ENCODE measurements at places on chromosomes 16 and 17.

DNA sequence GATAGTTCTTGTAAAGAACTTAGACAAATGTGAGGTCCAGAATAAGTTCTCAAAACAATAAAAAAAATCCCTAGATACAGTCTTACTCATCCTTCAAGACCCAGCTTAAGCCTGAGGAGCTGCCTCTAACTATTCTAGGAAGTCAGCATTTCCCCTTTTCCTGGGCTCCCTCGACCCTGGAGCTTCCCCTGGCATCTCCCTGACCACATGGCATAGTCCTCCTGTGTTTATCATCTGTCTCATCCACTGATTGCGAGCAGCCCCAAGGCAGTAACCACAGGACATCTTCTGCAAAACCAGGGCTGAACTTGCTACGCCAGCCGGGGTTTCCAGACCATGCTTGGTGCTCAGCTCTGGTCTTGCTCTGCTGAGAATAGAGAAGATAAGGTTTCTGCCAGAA lies 36.7 kb upstream of the NLRP1 start:
- no peak for DNase-seq

- DNase-seq: no peak
Measured at GRCh38 chr17:8867361-8867981, at the start of gene PIK3R6. PIK3R6 (minus strand) TSS chr17:8867674; CDS start chr17:8849794, 17,880 bp downstream.

GRCh38 chr16:10856042-10856441 lies 21.0 kb upstream of the CIITA start:
- DNase-seq: no peak

DNA sequence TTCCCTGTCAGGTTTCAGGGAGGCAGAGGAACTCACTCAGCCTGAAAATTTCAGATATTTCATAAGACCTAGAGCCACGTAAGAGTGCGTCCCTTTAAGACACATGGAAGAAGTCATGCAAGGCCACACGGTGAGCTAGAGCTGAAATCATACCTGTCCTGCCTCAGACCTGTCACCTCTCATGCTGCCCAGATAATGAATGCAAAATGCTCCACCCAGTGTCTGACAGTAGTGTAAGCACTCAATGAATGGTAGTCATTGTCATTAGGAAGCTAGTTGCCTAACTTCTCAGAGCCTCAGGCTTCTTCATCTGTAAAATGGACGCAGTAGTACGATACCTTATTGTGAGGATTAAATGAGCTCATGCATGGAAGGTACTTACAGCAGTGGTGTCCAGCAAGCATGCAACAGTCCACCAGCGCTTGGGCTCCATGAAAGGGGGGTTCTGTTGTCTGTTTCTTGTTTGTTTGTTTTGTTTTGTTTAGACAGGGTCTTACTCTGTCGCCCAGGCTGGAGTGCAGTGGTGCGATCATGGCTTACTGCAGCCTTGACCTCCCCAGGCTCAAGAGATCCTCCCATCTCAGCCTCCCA lies 60.7 kb downstream of the WSB1 start:
- peak; percentile 45 for DNase-seq

DNA sequence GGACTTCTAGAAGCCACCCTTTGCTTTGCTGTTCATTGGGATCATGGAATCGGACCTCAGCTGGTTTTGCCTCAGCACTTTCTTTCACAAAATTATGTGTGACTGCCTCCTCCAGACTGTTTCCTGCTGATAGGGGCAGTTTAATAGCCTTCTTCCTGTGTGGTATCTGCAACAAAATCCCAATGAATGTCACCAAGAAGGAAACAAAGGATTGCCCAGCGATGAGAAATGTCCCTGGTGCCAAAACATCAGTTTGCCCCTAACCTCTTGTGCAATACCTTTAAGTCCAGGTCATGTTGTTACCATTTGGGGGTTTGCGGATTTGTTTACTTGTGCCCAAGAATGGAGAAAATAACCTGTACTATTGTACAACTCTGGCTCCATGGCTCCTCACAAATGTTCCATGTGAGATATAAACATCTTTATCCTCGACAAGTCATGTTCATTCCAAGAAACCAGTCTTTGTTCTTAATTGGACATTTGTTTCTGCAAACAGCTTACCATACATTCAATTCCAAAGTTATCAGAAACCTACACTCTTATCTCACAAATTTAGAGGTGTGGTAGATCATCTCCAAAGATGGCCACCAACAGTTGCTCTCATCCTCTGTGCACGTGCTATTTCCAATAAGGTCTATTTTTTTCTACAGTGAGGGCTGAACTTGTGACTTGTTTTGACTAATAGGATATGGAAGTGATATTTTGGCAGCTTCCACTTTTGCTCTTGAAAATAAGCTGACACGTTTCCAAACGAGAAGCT lies 14.8 kb downstream of the TAC4 start:
- DNase-seq: peak; percentile 82

GRCh38 chr16:55391760-55392375 lies 67.9 kb downstream of the IRX6 start:
- no peak for DNase-seq

DNA sequence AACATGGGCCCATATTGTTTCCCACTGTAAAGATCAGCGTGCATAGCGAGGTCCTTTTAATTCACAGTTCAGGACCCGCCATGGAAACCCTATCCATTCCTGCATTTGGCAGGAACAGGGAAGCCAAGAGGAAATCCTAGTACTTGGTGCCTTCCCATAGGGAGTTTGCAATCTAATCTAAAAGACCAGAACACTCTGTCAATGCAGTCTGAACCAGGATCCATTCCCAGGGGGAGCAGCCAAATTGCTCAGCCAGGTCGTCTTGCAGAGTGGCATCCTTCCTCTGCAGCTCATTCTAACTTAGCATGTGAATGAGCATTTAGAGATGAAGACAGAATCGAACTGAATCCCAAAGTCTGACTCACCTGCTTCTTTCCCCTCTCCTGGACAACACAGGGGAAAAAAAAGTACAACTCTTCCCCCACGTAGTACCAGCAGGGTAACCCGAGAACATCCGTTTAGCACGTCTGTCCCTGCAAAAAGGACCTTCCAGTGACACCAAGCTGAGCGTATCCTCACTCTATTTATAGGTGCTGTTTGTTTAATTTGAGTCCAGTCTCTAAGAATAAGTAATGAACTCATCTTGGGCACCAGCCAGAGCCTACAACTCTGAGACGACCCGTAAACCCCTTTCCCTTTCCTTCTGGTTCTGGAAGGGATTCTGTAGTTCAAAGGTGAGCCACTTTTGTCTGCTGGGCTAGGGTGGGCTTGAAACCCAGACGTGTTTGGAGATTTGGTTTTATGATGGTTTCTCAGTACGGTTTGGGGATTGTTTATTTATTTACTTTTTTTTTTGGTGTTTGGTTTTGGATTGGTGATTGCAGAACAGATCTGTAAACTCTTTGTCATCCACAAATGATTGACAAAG lies 74.5 kb downstream of the ERCC4 start:
- no peak for DNase-seq

- no peak for DNase-seq
Measured at GRCh38 chr17:27547301-27547683, 83.7 kb upstream of the LGALS9 start.

GRCh38 chr16:88831838-88832237 lies 20.1 kb upstream of the APRT start:
- DNase-seq: no peak

DNA sequence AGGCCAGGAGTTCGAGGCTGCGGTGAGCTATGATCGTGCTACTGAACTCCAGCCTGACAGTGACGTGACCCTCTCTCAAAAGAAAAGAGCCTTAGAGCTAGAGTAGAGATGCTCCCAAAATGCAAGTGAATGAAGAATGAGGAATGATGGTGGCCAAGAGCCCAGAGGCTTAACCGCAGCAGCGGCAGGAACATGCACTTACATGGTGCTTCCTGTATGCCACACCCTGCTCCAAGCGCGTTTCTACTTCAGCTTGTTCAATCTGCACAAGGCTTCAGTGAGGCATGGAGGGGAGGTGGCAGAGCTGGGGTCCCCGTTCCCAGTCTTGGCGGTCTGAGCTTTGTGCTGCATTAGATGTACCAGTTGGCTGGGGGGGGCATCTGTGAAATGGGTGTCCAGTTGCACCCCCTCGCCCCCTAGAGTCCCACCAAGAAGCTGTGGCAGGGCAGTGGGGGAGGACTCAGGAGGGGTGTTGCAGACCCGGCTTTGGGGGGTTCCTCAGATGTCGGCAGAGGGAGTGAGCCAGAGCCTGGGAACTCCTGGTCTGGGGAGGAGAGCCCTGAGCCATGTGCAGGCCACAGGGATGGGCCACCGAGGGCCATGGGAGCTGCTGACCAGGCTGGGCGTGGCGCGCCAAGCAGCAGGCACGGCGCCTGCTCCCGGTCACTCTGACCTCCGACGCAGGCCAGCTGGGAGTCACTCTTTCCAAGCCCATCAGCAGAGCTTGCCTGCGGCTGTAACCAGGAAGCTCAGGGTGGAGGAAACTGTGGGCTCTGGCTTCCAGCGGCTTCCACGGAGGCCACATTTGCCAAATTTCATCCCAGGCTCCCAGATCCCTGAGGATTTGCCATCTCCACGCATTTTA lies 260.1 kb downstream of the PARN start:
- DNase-seq: no peak

GRCh38 chr17:83147280-83147679 lies 67.9 kb downstream of the METRNL start:
- DNase-seq: no peak

GRCh38 chr17:34276826-34277225 lies 6.8 kb downstream of the CCL7 start:
- no peak for DNase-seq

DNA sequence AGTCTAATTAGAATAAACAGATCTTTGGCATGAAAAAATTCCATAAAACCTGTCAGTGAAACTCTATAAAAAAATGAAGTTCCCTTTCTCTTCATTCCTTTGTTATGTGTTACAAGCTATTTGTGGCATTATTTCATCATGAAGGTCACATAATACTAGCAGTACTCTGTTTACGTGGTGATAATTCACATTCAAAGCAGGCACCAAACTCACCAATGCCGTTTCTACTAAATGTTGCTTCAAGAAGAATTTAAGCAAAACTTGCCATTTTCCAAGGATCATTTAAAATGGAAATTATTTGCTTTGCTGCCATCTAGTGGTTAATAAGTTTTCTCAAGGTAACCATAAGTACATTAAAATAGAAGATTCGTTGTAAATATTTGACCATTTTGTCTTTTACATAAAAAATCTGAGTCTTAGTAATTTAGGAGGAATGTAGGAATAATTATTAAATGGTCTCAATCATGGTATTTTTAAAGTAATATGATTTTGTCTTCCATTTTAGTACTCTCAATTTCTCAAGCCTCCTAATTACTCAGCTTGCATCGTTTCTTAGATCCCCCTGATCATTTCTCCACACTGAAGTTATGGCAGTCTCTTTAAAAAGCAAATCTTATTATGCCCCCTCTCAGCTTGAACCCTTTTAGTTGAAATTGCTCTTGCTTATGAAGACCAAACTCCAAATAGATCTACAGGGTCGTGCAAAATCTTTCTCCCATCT lies 80.8 kb downstream of the OMG start:
- peak; percentile 65 for DNase-seq

GRCh38 chr17:54849660-54850059 lies 51.0 kb upstream of the TOM1L1 start:
- no peak for DNase-seq

DNA sequence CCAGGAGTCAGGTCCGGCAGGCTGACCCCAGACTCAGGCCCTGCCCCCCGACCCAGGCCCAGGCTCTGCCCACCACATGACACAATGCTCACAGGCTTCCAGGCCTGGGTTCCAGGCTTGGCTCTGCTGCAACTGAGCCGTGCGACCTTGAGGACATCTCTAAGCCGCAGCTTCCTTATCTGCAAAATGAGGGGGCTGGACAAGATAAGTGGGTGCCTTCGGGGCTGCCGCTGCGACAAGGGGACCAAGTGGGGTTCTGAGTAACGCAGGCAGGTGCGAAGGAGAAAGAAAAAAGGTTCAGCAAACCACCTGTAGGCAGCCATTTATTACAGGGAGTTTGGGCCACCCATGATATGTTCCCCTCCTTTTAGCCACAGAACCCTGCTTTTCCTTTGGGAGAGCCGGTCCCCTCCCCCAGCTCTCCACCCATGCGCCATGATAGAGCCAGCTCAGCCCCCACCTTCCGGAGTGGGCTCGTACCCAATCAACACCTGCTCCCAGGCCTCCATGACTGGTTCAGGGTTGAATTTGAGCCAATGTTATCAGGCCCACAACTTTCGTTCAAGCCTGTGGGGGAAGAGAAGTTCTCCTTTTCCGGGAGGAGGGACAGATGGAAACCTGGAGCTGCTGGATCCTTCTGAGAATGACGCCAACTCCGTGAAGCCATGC lies 38.2 kb downstream of the RTN4RL1 start:
- no peak for DNase-seq

- DNase-seq: peak; percentile 89
Measured at GRCh38 chr17:35630530-35631148, 43.5 kb downstream of the AP2B1 start.

DNA sequence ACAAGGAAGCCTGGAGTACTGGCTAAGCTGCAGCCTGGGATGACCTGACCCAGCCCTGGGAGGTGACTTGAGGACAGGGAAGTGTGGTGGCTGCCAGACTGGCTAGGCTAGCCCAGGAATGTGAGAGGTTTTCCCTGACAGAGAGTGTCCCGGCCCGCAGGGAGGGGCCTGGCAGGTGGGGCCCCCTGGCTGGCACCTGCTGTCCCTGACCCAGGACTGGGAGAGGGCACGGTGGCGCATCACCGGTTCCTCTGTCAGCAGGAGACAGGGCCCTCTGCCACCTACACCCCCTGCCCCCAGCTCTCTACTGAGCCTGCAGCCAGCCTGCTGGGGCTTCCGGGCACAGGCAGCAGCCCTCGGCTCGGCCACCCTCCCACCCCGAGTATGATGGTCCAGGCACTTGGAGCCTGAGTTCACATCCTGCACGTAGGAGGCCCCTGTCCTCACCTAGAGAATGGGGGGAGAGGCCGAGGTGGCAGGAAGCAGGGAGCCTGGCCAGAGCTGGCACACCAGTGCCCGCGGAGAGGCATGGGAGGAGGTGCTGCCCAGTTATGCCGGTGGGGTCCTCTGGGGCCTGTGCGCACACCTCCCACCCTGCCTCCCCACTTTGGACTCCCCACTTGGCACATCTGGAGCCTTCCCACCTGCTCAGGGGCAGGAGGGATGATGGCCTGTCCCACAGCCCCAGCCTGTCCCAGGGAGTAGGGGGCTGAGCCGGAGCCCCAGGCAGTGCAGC lies 528 bp downstream of the PRSS27 start:
- DNase-seq: no peak

DNA sequence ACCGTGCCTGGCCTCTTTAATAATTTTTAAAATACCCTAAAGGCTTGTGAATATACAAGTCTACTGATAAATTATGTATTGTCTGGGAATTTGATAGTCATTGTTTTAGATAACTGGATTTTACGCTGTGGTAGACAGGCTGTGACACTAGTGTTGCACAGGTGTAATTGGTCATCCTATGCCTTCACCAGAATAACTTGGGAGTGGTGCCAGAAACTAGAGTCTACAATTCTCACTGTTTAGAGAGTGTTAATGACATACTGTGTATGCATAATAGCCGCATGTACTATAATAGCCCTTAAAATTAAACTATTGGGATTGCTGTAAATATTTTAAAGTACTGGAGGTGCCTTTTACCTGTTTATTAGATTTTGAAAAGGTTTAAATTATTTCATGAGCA lies 11.4 kb downstream of the CNEP1R1 start:
- DNase-seq: no peak

GRCh38 chr17:74467221-74467951 lies 952 bp downstream of the CD300A start:
- no peak for DNase-seq

GRCh38 chr17:51115179-51115578 lies 5.5 kb downstream of the SPAG9 start:
- no peak for DNase-seq

GRCh38 chr16:23148513-23149266 lies 562 bp downstream of the USP31 start:
- peak; percentile 70 for DNase-seq

- DNase-seq: peak; percentile 14
Measured at GRCh38 chr17:44990994-44991393, 22.9 kb upstream of the C1QL1 start.

GRCh38 chr17:44219108-44219615 lies 313 bp downstream of the UBTF start:
- DNase-seq: peak; percentile 80

All from lung microvascular endothelial cell (primary cell).